Tibial artery (tissue), 4 donors: ENCODE measurements at places on chromosomes 13 and 19.
A peak's percentile ranks its signal among the peaks of the same experiment; 100 is the strongest.

GRCh38 chr13:100356889-100357288 is 231.7 kb downstream of the GGACT start:
- no peak for DNase-seq

DNA sequence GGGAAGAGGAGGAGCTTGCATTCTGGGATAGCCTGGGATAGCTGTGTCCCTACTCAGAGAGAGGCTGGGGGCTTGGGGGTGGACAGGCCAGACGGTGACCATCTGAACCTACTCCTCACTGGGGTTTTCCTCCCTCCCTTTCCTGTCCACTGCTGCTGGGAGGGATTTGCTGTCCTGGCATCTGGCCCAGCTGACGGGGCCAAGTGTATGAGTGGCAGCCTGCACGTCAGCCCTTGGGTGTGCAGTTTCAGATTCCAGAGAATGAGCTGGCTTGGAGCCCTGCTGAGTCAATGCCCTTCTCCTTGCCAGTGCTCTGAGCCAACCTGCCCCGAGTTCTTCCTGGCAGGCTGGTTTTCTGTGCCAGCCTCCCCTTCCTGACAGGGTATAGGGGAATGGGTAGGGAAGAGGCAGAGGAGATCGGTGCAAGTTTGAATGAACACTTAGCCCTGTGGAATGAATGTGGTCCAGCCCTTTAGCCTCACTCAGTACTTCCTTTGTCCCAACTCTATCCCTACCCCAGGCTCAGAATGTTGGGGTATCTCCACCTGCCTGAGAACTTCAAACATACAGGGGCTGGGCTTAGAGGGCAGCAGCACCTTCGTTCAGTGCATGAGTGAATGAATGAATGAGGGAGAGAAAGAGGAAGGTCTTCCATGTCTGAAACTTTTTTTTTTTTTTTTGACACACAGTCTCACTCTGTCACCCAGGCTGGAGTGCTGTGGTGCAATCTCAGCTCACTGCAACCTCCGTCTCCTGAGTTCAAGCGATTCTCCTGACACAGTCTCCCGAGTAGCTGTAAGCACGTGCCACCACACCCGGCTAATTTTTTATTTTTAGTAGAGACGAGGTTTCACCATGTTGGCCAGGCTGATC is 1.8 kb upstream of the ANGPTL4 start:
- peak; percentile 99 for DNase-seq

- no peak for DNase-seq
These were observed 20.7 kb upstream of the OLFM4 start for GRCh38 chr13:53007872-53008271.

DNA sequence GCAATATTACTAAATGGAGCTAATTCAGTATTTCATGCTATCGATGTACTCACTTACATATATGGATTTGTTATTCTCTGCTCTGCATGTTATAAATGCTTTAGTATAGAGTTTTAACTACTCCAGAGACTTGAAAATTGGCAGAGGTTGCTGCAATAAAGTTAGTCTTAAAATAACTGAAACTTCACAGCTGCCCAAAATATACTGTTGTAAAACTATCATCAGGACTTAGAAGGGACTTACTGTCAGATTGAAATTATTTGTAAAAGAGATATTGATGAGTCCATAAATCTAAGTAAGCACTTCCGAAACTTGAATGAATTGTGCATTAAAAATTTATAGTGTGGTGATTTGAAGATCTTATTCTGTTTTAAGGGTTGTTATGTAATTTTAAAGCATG is 1178.2 kb upstream of the PCDH20 start:
- DNase-seq, result no peak

DNA sequence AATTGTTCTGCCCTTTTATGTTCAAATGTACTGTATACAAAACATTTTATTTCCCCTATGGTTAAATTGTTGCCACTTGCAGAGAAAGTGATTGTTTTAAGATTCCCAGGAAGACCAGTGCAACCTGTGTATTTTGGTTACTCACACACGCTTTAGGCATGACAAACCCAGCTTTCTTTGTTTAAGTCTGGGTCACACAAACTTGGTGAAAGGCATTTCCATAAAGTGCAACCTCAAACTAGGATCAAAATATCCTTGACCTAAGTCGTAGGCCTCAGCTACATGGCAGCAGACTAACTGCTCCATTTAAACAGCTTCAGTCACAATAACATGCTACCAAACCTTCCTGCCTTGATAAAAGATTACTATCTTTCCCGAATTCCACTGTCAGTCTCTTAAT is 639.0 kb upstream of the PRR20A start:
- no peak for DNase-seq

GRCh38 chr13:39148513-39148961 is 110.3 kb downstream of the NHLRC3 start:
- DNase-seq, result peak; percentile 33

DNA sequence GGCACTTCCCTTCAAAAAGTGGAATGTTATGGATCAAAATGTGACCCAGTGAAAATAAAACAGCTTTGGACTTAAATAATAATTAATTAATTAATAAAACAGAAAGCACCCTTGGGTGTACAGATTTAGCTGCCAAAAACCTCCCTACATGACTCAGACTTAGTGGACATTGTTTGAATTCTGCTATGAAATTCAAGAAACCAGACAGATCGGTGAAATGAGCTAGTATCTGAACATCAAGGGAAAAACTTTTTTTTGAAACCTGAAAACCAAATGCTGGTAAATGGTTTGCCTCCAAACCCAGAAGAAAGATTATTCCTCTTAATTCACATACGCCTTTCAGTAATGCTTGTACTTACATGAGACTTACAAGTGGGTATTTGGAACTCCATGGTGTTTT is 33.5 kb downstream of the SOX21 start:
- no peak for DNase-seq

- DNase-seq, result no peak
These were observed 63.7 kb downstream of the KLF12 start for GRCh38 chr13:74070513-74070912.

- DNase-seq, result no peak
These were observed 10.6 kb upstream of the ZNF358 start for GRCh38 chr19:7505288-7505681.
